ENCODE measurements at places on chromosomes 3 and 15.
A peak's percentile ranks its signal among the peaks of the same experiment; 100 is the strongest.

- no peak for DNase-seq
Measured at GRCh38 chr3:69747511-69748258, 8.4 kb downstream of the MITF start.

DNA sequence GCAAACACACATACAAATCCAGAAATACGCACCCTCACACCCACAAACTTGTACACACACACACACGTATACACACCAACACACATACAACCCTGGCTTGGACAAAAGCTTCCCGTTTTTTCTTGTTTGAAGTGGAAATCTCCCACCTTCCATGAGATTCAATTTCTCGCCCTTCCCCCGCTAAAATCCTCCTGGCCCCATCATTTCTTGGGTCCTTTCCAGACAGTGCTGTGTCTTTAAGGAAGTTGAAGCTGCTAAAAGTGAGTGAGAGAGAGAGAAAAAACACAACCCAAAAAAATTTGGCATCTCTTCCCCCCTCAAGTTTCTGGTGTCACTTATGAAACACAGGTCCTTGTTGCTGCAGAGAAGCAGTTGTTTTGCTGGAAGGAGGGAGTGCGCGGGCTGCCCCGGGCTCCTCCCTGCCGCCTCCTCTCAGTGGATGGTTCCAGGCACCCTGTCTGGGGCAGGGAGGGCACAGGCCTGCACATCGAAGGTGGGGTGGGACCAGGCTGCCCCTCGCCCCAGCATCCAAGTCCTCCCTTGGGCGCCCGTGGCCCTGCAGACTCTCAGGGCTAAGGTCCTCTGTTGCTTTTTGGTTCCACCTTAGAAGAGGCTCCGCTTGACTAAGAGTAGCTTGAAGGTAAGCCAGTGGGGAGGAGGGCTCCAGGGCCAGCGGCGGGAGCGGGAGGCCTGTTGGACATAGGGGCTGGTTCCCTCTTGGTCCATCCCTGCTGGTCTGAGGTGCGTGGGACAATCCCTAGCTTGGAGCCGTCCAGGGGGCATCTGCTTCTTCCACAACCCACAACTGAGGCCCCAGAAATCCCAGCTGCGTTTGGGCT, at the start of gene ISLR:
ISLR (plus strand) TSS at position 331 of the 839 bp plus-strand sequence. CDS start 1,149 bp downstream, outside the sequence.
- DNase-seq = peak; percentile 89

GRCh38 chr3:126913524-126913923, 69.4 kb upstream of the PLXNA1 start:
- no peak for DNase-seq

- DNase-seq = no peak
Measured at GRCh38 chr15:43186003-43186353, 775 bp downstream of the CCNDBP1 start.

GRCh38 chr3:14534516-14535191, 5.5 kb downstream of the GRIP2 start:
- DNase-seq = no peak

GRCh38 chr15:35206060-35206675, 121.1 kb upstream of the NANOGP8 start:
- DNase-seq = no peak

DNA sequence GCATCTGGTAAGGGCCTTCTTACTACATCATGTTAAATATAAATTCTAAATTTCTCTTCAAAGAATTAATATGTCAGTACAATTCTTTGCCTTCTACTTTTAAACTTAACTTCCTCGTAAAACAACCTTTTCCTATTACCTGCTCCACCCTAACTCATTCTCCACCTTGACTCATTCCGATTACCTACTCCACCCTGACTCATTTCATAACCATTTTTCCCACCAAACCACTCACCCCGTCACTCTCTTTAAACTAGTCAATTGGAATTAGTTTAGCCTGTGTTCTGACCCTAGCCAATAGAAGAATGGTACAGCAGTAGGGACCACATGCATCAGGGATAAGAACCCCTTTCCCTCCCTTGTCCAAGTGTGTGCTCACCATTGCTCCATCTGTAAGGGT, 65.6 kb downstream of the PLSCR2 start:
- no peak for DNase-seq

GRCh38 chr3:60202052-60202726, 1049.1 kb downstream of the FHIT start:
- DNase-seq = no peak

GRCh38 chr3:188326111-188326510, 172.2 kb downstream of the LPP start:
- no peak for DNase-seq

DNA sequence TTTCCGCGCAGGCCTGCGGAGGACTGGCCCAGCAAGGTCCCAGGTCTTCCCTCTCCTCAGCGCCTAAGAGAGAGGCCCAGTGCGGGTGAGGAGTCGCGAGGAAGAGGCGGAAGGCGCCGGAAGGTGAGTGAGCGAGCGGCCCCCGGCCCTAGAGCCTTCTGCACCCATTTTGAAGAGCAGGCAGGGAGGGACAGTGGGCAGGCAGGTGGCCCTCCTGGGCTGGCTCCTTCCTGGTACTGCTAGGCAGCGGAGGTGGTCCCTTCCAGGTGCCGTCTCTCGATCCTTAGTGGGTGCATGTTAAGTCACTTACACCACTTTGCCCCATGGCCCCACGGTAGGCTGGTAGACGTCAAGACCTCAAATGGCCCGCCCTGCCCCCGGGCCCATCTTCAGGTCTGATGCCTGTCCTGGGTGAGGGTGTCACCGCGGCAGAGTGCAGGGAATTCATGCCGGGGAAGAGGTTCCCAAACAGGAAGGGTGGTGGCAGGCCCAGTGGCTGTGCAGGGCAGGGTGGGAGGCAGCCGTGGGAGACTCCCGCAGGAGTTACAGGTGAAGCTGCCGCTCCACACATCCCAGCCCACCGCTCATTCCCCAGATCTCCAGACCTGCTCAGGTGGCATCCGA, 14.4 kb downstream of the PAK6 start:
- no peak for DNase-seq

- DNase-seq = no peak
Measured at GRCh38 chr15:73924171-73924921, 1.9 kb upstream of the LOXL1 start.

GRCh38 chr3:197404030-197404429, 105.6 kb upstream of the DLG1 start:
- peak; percentile 55 for DNase-seq

- DNase-seq = no peak
Measured at GRCh38 chr3:10247679-10248183, 528 bp upstream of the TATDN2 start.

DNA sequence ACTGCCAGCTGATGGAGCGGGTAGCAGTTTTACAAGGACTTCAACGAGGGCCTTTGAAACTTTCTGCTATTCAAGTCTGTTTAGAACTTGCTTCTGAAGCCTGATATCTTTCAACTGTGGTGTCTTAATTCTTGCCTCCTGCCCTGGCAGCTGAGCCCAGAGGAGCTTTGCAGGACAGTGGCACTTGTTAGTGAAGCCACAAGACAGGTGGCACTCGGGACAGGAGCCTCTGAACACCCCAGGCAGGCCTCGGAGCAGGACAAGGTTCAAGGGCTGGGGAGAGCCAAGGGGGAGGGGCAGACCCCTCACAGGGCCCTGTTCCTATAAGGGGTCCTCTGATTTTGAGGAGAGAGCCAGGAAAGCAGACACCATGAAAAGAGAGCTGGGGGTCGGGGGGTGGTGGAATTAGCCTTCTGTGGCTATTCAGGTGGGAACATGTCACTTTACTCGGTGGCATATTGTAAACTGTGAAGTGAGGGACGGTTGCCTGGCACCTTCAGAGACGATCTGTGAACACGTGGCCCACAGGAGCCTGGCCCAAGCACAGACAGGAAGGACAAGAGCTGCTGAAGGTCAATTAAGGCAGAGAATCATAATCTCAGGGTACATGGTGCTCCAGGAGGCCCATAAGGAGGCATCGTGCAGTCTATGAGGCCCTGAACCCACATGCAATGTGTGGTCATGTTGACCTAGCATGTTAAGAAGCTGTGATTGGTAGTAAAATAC, 30.1 kb upstream of the KY start:
- DNase-seq = no peak

GRCh38 chr3:135451037-135451785, 514.3 kb upstream of the PPP2R3A start:
- no peak for DNase-seq

DNA sequence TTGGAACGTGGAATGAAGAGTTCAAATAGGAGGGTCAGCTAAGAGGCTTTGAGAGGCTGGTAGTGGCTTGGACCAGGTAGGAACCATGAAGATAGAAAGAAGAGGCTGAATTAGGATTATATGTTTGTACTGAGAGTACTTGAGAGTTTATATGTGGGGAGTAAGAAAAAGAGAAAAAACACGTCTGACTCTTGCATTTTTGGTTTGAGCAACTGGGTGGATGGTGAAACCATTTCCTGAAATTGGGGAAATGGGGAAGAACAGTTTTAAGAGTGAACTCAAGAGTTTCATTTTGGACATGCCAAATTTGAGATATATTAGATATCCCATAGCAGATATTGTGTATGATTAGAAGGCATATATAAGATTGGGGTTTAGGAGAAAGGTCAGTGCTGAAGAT, 92.9 kb upstream of the TNIK start:
- no peak for DNase-seq
